ENCODE measurements at places on chromosomes 1 and 21. TPM values are rescaled to one million over a fixed set of nuclear protein-coding genes. Genes with fewer than 3 reads are reported as not detected.
A peak's percentile ranks its signal among the peaks of the same experiment; 100 is the strongest.

DNA sequence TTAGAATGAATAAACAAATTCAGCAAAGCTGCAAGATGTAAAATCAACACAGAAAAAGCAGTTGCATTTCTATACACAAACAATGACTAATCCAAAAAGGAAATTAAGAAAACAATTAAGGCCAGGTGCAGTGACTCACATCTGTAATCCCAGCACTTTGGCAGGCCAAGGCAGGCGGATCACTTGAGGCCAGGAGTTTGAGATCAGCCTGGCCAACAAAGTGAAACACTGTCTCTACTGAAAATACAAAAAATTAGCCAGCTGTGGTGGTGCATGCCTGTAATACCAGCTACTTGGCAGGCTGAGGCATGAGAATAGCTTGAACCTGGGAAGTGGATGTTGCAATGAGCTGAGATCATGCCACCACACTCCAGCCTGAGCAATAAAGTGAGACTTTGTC is 22.3 kb downstream of the THEM4 start:
- no peak for DNase-seq

DNA sequence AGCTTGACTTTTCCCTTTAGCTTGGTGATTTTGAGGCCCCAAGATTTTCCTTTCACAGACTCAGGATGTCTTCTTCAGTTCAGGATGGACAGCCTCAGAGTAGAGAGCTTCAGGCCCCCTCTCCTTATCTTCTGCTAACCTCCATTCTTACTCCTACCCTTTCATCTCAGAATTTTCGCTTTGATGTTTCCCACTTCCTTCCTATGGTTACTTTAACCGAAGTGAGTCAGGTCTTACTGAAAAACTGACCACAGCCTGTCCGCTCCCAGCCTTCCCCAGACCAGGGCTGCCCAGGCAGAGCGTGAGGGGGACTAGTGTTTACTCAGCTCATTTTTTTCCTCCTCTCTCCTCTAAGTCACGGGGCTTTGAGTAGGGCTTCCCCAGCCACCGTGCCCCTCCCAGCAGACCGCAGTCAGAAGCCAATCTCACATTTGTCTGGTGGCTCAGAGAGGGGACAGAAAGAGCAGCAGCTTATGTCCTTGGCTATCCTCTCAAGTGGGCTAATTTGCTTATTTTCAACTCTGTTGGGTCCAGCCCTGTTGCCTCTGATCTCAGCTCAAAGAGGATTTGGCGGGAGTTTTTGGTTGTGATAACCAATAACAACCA is 4.2 kb upstream of the IL19 start:
- DNase-seq = no peak

- no peak for DNase-seq
Measured at GRCh38 chr1:201318504-201319340, 35.4 kb downstream of the PKP1 start.

DNA sequence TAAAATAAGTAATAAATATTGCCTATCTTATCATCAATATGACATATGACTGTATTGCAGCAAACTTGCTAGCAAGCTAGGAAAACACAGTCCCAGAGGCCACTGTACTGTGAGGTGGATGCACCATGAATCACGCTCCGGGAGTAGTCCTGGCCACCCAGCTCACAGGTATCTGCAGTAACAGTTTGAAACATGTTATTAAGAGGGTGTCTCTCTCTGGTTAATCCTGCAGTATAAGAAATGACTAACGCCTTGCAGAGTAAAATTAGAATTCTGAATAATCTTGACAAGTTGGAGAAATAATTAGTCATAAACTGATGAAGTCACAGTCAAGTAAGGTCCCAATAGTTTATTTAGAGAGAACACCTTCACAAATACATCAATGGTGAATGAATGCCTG is 34.0 kb upstream of the DPT start:
- DNase-seq = no peak

DNA sequence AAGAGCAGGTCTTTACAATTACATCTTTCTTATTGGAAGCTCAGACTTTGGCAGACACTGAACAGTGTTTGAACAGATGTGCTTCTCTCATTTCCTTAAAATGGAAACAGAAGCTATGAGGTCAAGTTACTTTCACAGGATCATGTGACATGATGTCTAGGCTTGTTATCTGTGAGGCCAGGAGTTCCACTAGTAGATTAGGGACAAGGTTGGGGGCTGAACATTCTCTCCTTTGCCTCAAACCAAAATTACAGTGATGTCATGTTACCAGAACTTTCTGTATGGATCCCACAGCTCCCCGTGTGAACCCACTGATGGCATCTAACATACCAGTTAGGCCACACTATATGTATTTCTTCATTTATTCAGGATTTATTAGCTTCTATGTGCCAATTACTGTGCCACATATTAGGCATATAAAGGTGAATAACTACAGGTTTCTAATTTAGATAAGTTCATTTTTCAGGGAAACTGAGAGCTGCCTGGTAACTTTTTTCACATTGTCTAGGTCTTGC is 6.0 kb downstream of the DYNLT5 start:
- DNase-seq = no peak

DNA sequence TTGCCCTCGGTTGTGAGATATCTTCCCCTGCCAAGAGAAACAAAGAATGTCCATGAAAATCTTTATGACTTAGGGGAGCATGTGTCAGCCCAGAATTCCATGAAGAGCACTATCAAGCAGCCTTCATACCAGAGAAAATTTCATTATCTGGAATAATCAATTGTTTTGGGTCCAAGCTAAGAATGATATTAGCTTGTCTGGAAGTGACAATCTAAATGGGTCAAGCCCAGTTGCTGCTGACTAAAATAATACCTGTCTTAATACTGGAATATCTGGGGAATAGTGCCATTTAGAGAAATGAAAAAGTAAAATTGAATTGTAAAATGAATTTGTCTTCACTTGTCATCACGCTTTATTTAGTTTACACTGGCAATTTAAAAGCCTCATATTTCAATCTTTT is 407.4 kb downstream of the PLA2G4A start:
- no peak for DNase-seq

DNA sequence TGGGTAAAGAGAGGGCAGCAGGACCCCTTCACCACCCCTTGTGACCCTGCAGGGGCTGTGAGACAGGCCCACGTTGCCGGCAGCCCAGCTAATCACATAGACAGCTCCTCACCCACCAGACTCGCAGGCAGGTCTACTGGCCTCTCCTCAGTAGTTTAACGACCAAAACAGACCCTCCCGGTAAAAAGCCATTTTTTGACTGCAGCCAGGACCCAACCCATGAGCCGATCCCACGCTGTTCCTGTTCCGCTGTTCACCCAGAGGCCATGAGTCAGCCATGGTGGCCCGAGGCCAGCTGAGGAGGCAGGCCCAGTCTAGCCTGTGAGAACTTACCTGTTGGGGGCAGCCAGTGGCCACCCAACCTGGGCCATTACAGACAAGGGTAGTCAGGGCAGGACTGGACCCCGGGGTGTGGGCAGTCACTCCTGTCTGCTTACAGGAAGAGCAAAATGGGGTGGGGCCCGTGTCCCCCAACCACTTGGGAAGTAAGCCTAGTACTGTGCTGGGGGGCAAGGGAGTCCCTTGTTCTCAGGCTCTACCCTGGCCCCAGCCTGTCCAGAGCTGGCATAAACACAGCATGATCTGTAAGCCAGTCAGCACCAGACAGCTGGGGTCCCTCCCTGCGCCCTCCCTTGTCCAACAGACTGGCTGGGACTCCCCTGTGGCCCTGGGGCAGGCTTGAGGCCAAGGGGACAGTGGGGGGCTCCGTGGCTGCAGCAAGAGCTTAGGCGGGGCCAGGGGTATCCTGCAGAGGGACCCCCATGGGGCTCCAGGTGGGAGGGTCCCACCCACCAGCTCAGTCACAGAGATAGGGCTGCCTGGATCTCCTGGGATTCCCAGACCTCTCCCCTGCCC is 61.9 kb downstream of the WNT9A start:
- peak; percentile 22 for DNase-seq

DNA sequence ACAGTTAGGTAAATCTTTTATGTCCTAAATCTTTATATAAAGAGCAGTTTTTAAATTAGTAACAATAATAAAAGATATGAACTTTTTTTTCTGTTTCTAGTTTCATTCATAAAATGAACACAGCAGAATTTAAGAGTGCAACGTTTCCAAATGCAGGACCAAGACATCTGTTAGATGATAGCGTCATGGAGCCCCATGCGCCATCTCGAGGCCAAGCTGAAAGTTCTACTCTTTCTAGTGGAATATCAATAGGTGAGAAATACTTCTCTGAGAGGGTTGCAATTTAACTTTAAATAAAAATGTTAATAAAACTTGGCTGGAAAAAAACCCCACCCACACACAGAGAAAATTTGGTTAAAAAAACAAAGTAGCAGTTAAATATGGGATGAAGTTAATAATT is 15.0 kb upstream of the ANGPTL1 start:
- no peak for DNase-seq

The MYOM3 gene
- 0.05 TPM for polyA plus RNA-seq

The PAQR6 gene
- polyA plus RNA-seq = 2.4 TPM

The TAF13 gene
- 16.0 TPM for polyA plus RNA-seq

The SFT2D2 gene
- polyA plus RNA-seq = 13.2 TPM

The HMCN1 gene
- polyA plus RNA-seq = 59.5 TPM

The C2CD2 gene
- 15.0 TPM for polyA plus RNA-seq

The HJV gene
- polyA plus RNA-seq = not detected

The OR2L8 gene
- polyA plus RNA-seq = not detected

The AQP10 gene
- 0.02 TPM for polyA plus RNA-seq

The LAD1 gene
- polyA plus RNA-seq = not detected
